ENCODE measurements at places on chromosomes 3 and 15. TPM values are rescaled to one million over a fixed set of nuclear protein-coding genes. Genes with fewer than 3 reads are reported as not detected.

Gene EFHB
- total RNA-seq, result 0.94 TPM

Gene SLC6A11
- 0.03 TPM for total RNA-seq

Gene PPP1R14D
- total RNA-seq, result not detected

Gene THPO
- 0.07 TPM for total RNA-seq

Gene GPR62
- total RNA-seq, result not detected

Gene BFSP2
- not detected for total RNA-seq

Gene GOLGA8R
- 0.15 TPM for total RNA-seq

Gene CCR2
- total RNA-seq, result not detected

Gene TMEM40
- total RNA-seq, result 0.52 TPM

Gene CCNB2
- total RNA-seq, result 93.8 TPM

Gene CRABP1
- total RNA-seq, result 1.3 TPM

Gene SLC27A2
- total RNA-seq, result 32.2 TPM

Gene PCCB
- 30.1 TPM for total RNA-seq

Gene IL1RAP
- total RNA-seq, result 6.2 TPM

Gene GABRR3
- not detected for total RNA-seq

Gene TEX9
- total RNA-seq, result 5.4 TPM

Gene GHSR
- total RNA-seq, result not detected

Gene ZKSCAN7
- total RNA-seq, result not detected

Gene CHRM5
- total RNA-seq, result 0.06 TPM

Gene EPHA3
- not detected for total RNA-seq

Gene TERC
- total RNA-seq, result not detected

Gene P2RY1
- total RNA-seq, result 0.47 TPM

Gene SLC2A2
- not detected for total RNA-seq

Gene CHDH
- 3.3 TPM for total RNA-seq

Gene CAPN3
- total RNA-seq, result 0.15 TPM

Gene CCR9
- total RNA-seq, result not detected

Gene PLIN1
- total RNA-seq, result 0.12 TPM

Gene MST1R
- total RNA-seq, result 5.4 TPM

Gene SEMA3B
- total RNA-seq, result 9.7 TPM

Gene ARGFX
- total RNA-seq, result not detected

Gene ATP13A4
- not detected for total RNA-seq

Gene COL6A5
- not detected for total RNA-seq

Gene GOLGA6L7
- total RNA-seq, result not detected

Gene AHSG
- total RNA-seq, result 0.16 TPM

Gene SPINK8
- not detected for total RNA-seq

Gene TGM4
- 0.18 TPM for total RNA-seq

Gene ISLR2
- total RNA-seq, result 0.28 TPM

Gene PLA2G4D
- not detected for total RNA-seq

Gene GPR171
- total RNA-seq, result not detected

Gene CLDN16
- not detected for total RNA-seq

Gene EPHA6
- not detected for total RNA-seq

Gene FXR1
- 54.2 TPM for total RNA-seq

Gene HSPBAP1
- 4.7 TPM for total RNA-seq

Gene CSTA
- 0.43 TPM for total RNA-seq

Gene HOMER2
- total RNA-seq, result 12.2 TPM

Gene SI
- total RNA-seq, result not detected

Gene KCNH8
- not detected for total RNA-seq

Gene MAGEL2
- not detected for total RNA-seq

Gene CORO2B
- 3.0 TPM for total RNA-seq

Gene SPTSSB
- not detected for total RNA-seq

Gene TLE3
- total RNA-seq, result 17.3 TPM

Gene ACP3
- not detected for total RNA-seq

Gene PAQR5
- 88.0 TPM for total RNA-seq
